CD8-positive, alpha-beta memory T cell (primary cell): ENCODE measurements at places on chromosomes 6 and 20.

DNA sequence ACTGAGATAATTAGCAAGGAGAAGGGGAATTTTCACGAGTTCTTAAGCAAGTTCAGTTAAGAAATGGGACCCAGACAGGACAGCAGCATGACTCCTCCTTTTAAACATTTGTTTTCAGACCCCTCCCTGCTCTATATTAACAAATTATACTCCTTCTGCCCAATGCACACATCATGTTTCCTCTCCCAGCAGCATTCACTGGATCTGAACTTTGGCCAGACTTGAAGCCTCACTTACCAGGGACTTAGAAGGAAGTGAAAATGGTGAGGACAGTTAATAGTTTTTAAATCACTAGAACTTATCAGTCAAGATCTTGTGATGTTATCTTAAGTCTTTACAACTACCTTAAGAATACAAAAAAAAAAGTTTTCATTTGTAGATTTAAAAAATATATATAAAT lies 1174.7 kb upstream of the MAP3K7 start:
- H3K4me1 ChIP-seq: no peaks in the 10 kb centered on the region
- no peaks in the 10 kb centered on the region for H3K27me3 ChIP-seq
- no peak for DNase-seq
- H3K27ac ChIP-seq: no peak overlapping the region

DNA sequence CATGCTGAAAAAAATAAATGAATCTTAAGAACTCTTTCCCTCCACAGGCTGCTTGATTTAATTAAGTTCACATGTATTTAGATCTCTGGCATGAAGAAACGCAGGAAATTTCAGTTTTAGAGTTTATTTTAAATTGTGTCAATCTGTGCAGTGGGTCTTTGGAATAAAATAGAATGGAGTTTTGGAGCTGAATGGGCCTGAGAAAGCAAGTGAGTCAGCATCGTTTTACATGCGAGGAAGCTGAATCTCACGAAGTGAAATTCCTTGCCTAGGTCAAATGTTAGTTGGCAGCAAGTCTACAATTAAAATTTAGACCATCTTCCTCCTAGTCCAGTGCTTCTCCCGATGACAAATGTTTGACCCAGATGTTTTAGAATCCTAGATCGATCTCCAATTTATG lies 22.4 kb downstream of the MAP7 start:
- no peaks in the 10 kb centered on the region for H3K27me3 ChIP-seq
- H3K4me1 ChIP-seq: peaks cover 8% of the 10 kb centered on the region
- no peaks in the 10 kb centered on the region for H3K36me3 ChIP-seq

DNA sequence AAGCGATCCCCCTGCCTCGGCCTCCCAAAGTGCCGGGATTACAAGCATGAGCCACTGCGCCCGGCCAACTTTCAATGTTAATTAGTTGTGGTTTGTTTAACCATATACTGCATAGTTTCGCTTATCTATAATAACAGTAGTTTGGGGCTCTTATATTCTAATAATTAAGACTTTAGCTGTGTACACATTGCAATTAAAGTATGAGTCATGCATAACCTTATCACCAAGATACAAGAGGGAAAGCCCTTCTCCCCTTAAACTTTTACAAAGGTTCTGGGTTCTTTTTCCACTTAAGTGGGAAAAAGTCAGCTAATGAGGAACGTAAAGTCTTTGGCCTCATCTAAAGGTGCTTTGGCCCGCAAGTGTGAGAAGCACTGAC lies 3.2 kb upstream of the MCCD1 start:
- no peaks in the 10 kb centered on the region for H3K27me3 ChIP-seq
- no peak for DNase-seq
- H3K27ac ChIP-seq: no peak overlapping the region

DNA sequence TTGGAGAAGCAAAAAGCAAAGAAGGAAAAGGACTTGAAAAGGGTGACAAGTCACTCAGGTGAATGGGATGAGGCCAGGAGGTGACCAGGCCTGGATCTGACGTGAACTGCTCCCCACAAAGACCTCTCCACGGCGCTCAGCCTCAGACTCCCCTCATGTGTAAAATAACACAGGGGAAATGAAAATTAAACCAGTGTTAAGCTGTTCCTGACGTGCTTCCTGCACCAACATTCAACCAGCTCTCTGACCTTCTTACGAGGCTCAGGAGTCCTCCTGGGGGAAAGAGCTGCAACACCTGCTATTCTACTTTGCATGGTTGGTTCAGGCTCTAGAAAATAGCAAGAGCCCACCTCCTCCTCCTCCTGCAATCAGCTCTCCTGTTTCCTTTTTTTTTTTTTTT lies 256.7 kb downstream of the ATXN1 start:
- H3K27me3 ChIP-seq: no peaks in the 10 kb centered on the region
- H3K4me3 ChIP-seq: no peak overlapping the region
- no peaks in the 10 kb centered on the region for H3K36me3 ChIP-seq
- no peak overlapping the region for H3K27ac ChIP-seq
- peaks cover 17% of the 10 kb centered on the region for H3K4me1 ChIP-seq
- DNase-seq: no peak

GRCh38 chr6:35599761-35600658 lies 87.3 kb upstream of the TULP1 start:
- H3K27ac ChIP-seq: no peak overlapping the region
- peak; percentile 41 for DNase-seq
- peak overlapping the region; percentile 46 for H3K4me3 ChIP-seq
- no peaks in the 10 kb centered on the region for H3K27me3 ChIP-seq
- H3K36me3 ChIP-seq: peaks cover 12% of the 10 kb centered on the region
- H3K4me1 ChIP-seq: peaks cover 88% of the 10 kb centered on the region

- H3K27ac ChIP-seq: no peak overlapping the region
- H3K27me3 ChIP-seq: peaks cover 7% of the 10 kb centered on the region
- no peak overlapping the region for H3K4me3 ChIP-seq
- peaks cover 10% of the 10 kb centered on the region for H3K4me1 ChIP-seq
- DNase-seq: no peak
Observed at GRCh38 chr20:50450881-50451752, 59.1 kb upstream of the PTPN1 start.

GRCh38 chr6:161396539-161396938 lies 122.7 kb upstream of the AGPAT4 start:
- no peak for DNase-seq
- peaks cover 7% of the 10 kb centered on the region for H3K4me1 ChIP-seq
- no peaks in the 10 kb centered on the region for H3K36me3 ChIP-seq
- no peaks in the 10 kb centered on the region for H3K27me3 ChIP-seq

- H3K4me3 ChIP-seq: no peak overlapping the region
- no peak for DNase-seq
- no peaks in the 10 kb centered on the region for H3K27me3 ChIP-seq
- no peaks in the 10 kb centered on the region for H3K4me1 ChIP-seq
- H3K27ac ChIP-seq: no peak overlapping the region
Observed at GRCh38 chr20:49742948-49743347, 29.3 kb upstream of the B4GALT5 start.

- H3K36me3 ChIP-seq: no peaks in the 10 kb centered on the region
- no peak overlapping the region for H3K27ac ChIP-seq
- no peaks in the 10 kb centered on the region for H3K4me1 ChIP-seq
- no peak for DNase-seq
- no peak overlapping the region for H3K4me3 ChIP-seq
- no peaks in the 10 kb centered on the region for H3K27me3 ChIP-seq
Observed at GRCh38 chr6:5712349-5713215, 294.1 kb downstream of the NRN1 start.

GRCh38 chr6:14785493-14785790 lies 460.4 kb upstream of the JARID2 start:
- DNase-seq: no peak
- H3K27ac ChIP-seq: no peak overlapping the region
- H3K27me3 ChIP-seq: no peaks in the 10 kb centered on the region
- peak overlapping the region; percentile 10 for H3K4me3 ChIP-seq
- H3K36me3 ChIP-seq: no peaks in the 10 kb centered on the region

DNA sequence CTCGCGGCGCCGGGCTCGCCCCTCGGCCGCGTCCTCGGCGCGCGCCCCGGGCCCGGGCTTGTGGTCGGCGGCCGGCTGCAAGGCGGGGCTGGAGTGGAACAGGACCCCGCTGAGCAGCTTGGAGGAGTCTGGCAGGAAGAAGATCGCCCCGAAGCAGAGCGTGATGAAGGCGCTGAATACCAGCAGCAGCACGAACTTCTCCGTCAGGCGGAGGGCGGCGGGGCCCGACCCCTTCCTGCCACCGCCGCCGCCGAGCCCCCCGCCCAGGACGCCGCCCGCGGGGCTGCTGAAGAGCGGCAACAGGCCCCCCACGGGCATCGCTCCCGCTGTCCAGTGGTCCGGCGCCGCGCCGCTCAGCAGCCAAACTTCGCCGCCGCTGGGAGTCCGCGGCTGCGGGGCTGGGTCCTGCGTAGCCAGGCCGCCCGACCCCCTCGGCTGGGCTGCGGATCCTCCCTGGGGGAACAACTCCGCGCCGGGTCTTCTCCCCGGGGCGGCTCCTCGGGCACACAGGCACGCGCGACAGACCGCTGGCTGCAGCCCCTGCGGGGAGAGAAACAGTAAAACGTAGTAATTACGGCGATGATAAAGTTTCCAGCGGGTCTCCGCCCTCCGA lies 707 bp downstream of the MAN1A1 start:
- peak overlapping the region; percentile 78 for H3K4me3 ChIP-seq
- peak overlapping the region; percentile 85 for H3K27ac ChIP-seq
- H3K36me3 ChIP-seq: no peaks in the 10 kb centered on the region
- no peaks in the 10 kb centered on the region for H3K27me3 ChIP-seq

DNA sequence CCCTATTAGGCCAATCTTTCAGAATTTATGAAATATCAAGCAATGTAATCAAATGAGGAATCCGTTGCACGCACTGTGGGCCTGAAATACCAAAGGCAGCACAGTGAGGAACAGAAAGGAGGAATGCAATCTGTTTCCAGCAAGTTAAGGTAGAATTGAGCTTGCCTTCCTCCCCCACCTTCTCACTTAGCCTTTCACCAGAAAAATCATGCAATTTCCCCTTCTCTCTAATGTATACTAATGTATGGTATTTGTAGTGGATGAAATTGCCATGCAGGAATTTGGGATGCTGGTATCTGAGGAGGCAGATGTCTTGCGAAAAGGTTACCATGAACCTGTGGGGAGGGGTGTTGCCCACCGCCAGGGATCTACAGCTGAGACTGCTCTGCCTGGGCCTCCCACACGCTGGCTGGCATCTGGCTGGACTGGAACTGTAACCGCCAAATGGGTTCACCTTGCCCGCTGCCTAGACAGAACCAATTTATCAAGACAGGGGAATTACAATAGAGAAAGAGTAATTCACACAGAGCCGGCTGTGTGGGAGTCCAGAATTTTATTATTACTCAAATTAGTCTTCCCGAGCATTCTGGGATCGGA lies 222.4 kb upstream of the MYLIP start:
- DNase-seq: no peak
- no peaks in the 10 kb centered on the region for H3K4me1 ChIP-seq
- H3K4me3 ChIP-seq: no peak overlapping the region

GRCh38 chr6:4888841-4889240 lies 112.6 kb downstream of the CDYL start:
- H3K36me3 ChIP-seq: no peaks in the 10 kb centered on the region
- H3K4me3 ChIP-seq: no peak overlapping the region
- no peak for DNase-seq

DNA sequence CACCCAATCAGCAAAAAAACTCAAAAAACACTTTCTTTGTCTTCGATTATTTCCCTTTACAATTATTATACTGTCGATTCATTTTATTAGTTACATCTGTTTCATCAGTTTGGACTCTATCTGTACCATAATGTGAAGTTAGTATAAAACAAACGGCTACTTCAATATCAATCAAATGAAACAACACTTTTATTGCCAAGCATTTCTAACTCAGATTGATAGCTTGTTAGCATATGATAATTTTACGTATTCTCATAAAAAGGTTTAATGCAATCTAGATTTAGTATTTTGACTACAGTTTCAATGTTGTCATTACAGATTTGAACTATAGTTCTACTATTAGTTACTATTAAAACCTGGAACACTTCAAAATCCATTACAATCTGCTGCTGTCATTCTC lies 149.3 kb downstream of the PTPRK start:
- H3K27ac ChIP-seq: no peak overlapping the region
- no peaks in the 10 kb centered on the region for H3K36me3 ChIP-seq
- no peaks in the 10 kb centered on the region for H3K27me3 ChIP-seq
- H3K4me1 ChIP-seq: no peaks in the 10 kb centered on the region

DNA sequence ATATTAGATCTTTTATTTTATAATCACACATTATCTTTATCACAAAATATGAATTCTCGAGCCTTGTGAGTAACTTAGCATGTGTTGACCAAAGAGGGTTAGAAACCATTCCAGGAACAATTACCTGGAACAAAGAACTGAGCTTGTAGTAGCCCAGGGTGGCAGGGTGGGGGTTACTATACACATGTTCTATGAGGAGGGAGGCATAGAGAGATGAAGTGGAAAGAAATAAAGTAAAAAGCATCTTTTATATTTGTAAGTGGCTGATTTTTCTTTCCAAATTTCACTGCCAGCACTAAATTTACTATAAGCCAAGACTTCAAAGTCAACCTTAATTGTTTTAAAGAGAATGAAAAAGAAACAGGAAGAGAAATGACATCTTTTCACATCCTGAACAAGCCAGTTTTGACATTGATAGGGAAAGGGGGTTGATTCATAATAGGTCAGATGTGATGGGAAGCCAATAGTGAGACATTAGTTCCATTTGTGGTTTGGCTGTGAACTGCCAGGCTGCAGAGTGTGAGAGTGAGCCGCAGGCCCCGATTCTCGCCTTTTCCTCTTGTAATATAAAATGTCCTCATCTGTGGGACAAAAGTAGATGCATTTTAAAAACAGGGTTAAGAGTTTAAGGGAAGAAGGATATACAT lies 52.7 kb upstream of the MYB start:
- H3K4me1 ChIP-seq: peaks cover 26% of the 10 kb centered on the region
- no peaks in the 10 kb centered on the region for H3K27me3 ChIP-seq
- H3K4me3 ChIP-seq: peak overlapping the region; percentile 29
- H3K27ac ChIP-seq: no peak overlapping the region
- no peaks in the 10 kb centered on the region for H3K36me3 ChIP-seq

DNA sequence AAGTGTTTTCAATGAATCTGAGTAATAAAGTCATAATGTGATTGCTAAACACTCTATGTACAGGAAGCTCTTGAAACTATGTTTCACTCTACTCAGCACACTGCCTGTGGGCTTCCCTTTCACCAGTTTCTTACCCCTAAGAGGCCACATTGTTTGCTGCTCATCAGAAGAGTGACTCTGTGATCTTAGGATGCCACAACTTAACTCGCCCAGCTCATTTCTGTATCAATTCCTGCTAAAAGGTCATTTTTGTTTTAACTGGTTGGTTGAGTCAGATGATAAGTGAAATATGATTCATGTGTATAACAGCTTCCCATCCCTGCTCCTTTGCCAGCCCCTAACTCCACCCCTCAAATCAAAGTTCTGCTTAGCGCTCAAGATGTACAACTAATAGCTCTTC lies 9.8 kb upstream of the NDUFAF4 start:
- H3K4me3 ChIP-seq: no peak overlapping the region
- no peak for DNase-seq
- no peaks in the 10 kb centered on the region for H3K4me1 ChIP-seq
- H3K27ac ChIP-seq: no peak overlapping the region
- no peaks in the 10 kb centered on the region for H3K27me3 ChIP-seq

- peaks cover 4% of the 10 kb centered on the region for H3K27me3 ChIP-seq
- DNase-seq: no peak
- no peak overlapping the region for H3K4me3 ChIP-seq
- no peak overlapping the region for H3K27ac ChIP-seq
- no peaks in the 10 kb centered on the region for H3K36me3 ChIP-seq
- H3K4me1 ChIP-seq: no peaks in the 10 kb centered on the region
Observed at GRCh38 chr6:73691512-73691911, 4.5 kb upstream of the CD109 start.

- peaks cover 21% of the 10 kb centered on the region for H3K4me1 ChIP-seq
- no peaks in the 10 kb centered on the region for H3K36me3 ChIP-seq
- no peaks in the 10 kb centered on the region for H3K27me3 ChIP-seq
Observed at GRCh38 chr6:142796571-142796970, 148.4 kb downstream of the HIVEP2 start.

GRCh38 chr6:159433550-159433949 lies 259.5 kb downstream of the SOD2 start:
- H3K27me3 ChIP-seq: no peaks in the 10 kb centered on the region
- no peak overlapping the region for H3K27ac ChIP-seq
- no peak for DNase-seq
- H3K4me1 ChIP-seq: no peaks in the 10 kb centered on the region
